ENCODE measurements at places on chromosomes 5 and 9. TPM values are rescaled to one million over a fixed set of nuclear protein-coding genes. Genes with fewer than 3 reads are reported as not detected.

Gene SOHLH1
- total RNA-seq = not detected

DNA sequence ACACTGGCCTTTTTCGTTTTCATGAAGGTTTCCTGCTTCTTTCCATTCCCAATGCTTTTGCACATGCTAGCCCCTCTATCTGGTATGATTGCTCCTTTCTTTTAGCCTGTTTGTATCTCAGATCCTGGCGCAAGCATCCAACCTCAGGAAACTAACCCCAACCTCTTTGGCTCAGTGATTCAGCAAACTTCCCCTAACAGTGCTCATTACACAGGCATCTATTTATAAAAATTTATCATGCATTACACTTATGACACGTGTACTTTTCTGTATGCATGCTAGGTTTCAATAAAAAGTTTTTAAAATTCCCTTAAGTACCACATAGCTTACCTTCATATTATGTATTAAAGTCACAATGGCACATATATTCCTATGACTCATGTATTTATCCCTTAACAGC, 218.9 kb downstream of the EPB41L4A start:
- no peak for DNase-seq

DNA sequence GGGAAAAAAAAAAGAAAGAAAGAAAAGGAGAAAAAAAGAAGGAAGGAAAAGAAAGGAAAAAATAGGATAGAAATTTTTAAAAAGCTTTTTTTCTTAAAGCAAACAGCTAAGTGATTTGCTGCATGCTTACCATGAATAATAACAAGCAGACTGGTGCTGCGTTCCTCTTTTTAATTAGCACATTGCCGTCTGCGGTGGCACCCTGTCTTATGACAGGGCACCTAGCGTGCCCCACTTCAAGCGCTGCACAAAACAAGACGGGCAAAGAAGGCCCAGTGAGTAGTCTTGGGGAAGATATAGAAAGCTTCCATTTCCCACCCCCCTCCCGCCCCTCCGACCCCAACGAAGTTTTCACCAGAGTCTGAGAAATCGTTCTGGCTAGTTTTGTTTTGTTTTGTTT, 513.9 kb downstream of the ZNF608 start:
- no peak for DNase-seq

- DNase-seq = no peak
These were observed 44.2 kb downstream of the PKD2L2 start for GRCh38 chr5:137933491-137933911.

DNA sequence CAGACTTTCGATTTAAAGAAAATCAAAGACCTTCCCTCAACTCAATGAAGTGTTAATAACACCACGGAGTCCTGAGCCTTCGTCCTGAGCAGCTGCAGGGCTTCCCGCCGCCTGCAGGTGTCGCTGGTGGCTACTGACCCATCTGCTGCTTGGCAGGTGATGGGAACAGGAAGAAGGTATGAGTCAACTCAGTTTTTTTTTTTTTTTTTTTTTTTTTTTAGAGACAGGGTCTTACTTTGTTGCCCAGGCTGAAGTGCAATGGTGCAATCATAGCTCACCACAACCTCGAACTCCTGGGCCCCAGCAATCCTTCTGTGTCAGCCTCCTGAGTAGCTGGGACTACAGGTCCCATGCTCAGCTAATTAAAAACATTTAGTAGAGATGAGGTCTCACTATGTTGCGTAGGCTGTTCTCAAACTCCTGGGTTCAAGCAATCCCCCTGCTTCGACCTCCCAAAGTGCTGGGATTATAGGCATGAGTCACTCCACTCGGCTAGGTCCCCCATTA, 185.7 kb upstream of the IL12B start:
- no peak for DNase-seq

- DNase-seq = no peak
These were observed 90.3 kb downstream of the ANKRD55 start for GRCh38 chr5:56142614-56143372.

Gene MRRF
- total RNA-seq = 24.5 TPM

- DNase-seq = no peak
These were observed 105.4 kb upstream of the SPOCK1 start for GRCh38 chr5:137604348-137605095.

Gene BARX1
- not detected for total RNA-seq

DNA sequence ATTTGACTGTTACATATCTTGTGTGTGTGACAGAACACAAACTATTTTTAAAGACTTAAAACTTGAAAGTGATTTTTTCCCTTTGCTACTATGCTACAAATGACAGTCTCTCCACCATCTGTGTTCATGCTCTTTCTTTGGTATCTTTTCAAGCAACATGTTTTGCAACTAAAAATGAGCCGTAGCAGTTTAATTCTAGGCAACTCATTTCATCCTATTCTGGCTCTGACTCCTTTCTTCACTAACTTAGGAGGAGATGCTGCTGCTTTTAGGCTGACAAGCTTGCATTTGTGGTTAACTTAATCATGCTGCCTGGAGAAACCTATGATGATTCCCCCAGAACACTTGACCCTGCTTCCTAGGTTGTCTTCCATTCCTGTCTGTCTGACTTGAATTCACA, 100.6 kb downstream of the HACD4 start:
- DNase-seq = no peak

Gene FRMD3
- 43.6 TPM for total RNA-seq

DNA sequence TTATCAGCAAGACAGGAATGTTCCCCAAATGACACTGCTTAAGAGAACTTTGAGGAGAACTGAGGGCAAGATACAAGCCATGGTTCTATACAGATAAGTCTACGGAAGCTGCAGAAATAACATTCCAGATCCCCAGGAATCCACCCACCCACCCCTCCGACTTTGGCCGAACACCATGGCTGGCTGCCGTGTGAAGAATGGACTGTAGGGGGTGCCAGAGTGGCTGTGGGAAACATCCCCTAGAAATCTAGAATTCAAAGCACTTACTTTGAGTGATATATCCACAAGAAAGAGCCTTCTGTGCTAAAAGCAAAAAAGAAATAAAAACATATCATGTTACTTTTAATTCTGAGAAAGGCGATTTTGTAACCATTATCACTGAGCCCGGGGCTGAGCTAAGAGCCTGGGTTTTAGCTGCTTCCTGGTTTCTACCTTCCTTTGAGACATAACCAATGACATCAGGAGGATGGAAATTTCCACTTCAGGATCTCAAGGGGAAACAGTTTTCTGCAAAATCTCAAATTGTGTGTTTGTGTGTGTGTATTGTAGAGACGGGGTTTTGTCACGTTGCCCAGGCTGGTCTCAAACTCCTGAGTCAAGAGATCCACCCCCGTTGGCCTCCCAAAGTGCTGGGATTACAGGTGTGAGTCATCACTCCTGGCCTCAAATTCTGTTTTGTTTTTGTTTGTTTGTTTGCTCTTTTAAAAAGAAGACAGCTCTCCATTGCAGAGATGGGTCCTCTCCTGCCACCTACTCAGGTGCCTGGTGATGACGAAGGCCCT, 36.4 kb downstream of the GGTA1 start:
- no peak for DNase-seq

Gene ACSL6
- 34.2 TPM for total RNA-seq

DNA sequence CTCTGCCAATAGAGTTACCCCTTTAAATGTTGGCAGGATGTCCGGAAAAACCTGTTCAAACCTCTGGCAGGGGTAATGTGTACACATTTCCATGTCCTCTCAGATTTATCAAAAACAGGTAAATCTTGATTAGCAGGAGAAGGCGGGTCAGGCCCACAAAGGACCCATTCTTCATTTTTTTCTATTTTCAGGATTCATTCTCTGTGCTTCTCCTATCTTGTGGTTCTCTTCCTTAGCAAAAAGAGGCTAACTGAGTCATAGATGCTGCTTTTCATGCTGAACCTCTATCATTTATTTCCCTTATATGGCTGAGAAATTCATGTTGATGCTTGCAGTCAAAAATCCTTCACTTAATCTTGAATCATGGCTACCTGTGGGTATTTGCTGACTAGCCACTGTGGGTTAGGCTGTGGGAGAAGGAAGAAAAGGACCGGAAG, 112.7 kb upstream of the IQGAP2 start:
- no peak for DNase-seq
